ENCODE measurements at places on chromosomes 5 and 9. TPM values are rescaled to one million over a fixed set of nuclear protein-coding genes. Genes with fewer than 3 reads are reported as not detected.

IL31RA gene
- not detected for total RNA-seq

KIAA0825 gene
- 1.5 TPM for total RNA-seq

GFI1B gene
- total RNA-seq: 0.41 TPM

MAMDC4 gene
- 6.7 TPM for total RNA-seq

DDX31 gene
- 24.7 TPM for total RNA-seq

ZSWIM6 gene
- 12.7 TPM for total RNA-seq

NR6A1 gene
- total RNA-seq: 222 TPM

KIF24 gene
- total RNA-seq: 3.8 TPM

ZDHHC11B gene
- 3.1 TPM for total RNA-seq

IRX4 gene
- total RNA-seq: 9.0 TPM

- peaks cover 9% of the 10 kb centered on the region for H3K36me3 ChIP-seq
- no peak overlapping the region for H3K27ac ChIP-seq
- no peaks in the 10 kb centered on the region for H3K27me3 ChIP-seq
- no peak overlapping the region for H3K4me3 ChIP-seq
- DNase-seq: no peak
Measured at GRCh38 chr5:118956727-118957126, 31.6 kb downstream of the DTWD2 start.

DNA sequence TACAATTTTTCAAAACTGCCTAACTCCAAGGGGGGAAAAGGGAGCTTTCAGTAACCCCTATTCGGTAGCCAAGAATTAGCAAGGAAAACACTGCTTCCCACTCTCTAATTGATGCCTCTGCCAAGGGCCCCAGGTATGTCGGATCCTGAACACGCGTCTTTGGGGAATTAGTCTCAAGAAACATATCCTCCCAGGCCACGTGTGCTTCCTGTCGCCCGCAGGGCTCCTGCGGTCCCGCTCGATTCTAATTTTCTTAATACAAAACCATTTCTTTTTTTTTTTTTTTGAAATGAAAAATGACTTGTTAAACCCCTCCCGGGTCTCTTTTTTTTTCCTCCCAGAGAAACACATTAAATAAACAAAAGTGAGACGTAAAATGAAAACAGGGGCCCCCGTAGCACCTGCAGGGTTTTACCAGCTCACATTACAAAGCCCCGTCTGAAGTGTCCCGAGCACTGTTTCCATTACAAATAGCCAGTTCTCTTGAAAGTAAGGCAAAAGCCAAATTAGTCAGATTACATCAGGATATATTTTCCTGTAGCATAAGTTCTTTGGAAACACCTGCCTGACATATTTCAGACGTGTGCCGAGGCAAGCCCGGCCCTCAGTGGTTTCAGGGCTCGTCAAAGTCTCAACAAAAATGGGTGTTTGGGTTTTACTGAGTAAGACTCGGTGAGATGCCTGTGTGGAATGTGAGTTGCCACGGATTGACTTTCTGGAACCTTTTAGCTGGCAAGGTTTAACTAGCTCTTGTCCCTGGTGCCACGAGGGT is 21.5 kb downstream of the SMIM23 start:
- no peak for DNase-seq
- H3K36me3 ChIP-seq: no peaks in the 10 kb centered on the region
- no peak overlapping the region for H3K27ac ChIP-seq
- peaks cover 21% of the 10 kb centered on the region for H3K4me1 ChIP-seq
- peaks cover 2% of the 10 kb centered on the region for H3K27me3 ChIP-seq

GRCh38 chr5:158054223-158055110 is 195.5 kb upstream of the CLINT1 start:
- H3K4me1 ChIP-seq: peaks cover 6% of the 10 kb centered on the region
- no peaks in the 10 kb centered on the region for H3K27me3 ChIP-seq
- no peak for DNase-seq
- no peak overlapping the region for H3K27ac ChIP-seq

- no peaks in the 10 kb centered on the region for H3K27me3 ChIP-seq
- no peak overlapping the region for H3K27ac ChIP-seq
- H3K4me3 ChIP-seq: no peak overlapping the region
- DNase-seq: no peak
- no peaks in the 10 kb centered on the region for H3K36me3 ChIP-seq
- peaks cover 33% of the 10 kb centered on the region for H3K4me1 ChIP-seq
Measured at GRCh38 chr9:24011881-24012280, 185.8 kb upstream of the ELAVL2 start.

GRCh38 chr5:103425686-103426454 is 136.7 kb downstream of the NUDT12 start:
- H3K4me3 ChIP-seq: no peak overlapping the region
- H3K27me3 ChIP-seq: no peaks in the 10 kb centered on the region
- H3K27ac ChIP-seq: no peak overlapping the region

GRCh38 chr5:95809414-95809960 is 13.0 kb downstream of the GLRX start:
- DNase-seq: no peak
- no peak overlapping the region for H3K27ac ChIP-seq
- H3K36me3 ChIP-seq: peaks cover 8% of the 10 kb centered on the region
- H3K27me3 ChIP-seq: no peaks in the 10 kb centered on the region
- H3K4me1 ChIP-seq: peaks cover 49% of the 10 kb centered on the region

- no peak overlapping the region for H3K4me3 ChIP-seq
- DNase-seq: no peak
- H3K4me1 ChIP-seq: peaks cover 3% of the 10 kb centered on the region
- no peaks in the 10 kb centered on the region for H3K36me3 ChIP-seq
- no peaks in the 10 kb centered on the region for H3K27me3 ChIP-seq
- H3K27ac ChIP-seq: no peak overlapping the region
Measured at GRCh38 chr5:2276101-2276500, 393.4 kb upstream of the IRX4 start.

- peaks cover 24% of the 10 kb centered on the region for H3K4me1 ChIP-seq
- DNase-seq: no peak
- H3K27ac ChIP-seq: no peak overlapping the region
- H3K36me3 ChIP-seq: peaks cover 9% of the 10 kb centered on the region
Measured at GRCh38 chr5:178235588-178235974, 3.0 kb upstream of the PHYKPL start.

- H3K27ac ChIP-seq: no peak overlapping the region
- no peaks in the 10 kb centered on the region for H3K36me3 ChIP-seq
- H3K4me1 ChIP-seq: peaks cover 3% of the 10 kb centered on the region
- H3K4me3 ChIP-seq: no peak overlapping the region
- peak; percentile 28 for DNase-seq
Measured at GRCh38 chr5:110441035-110441434, 285.4 kb downstream of the TMEM232 start.

GRCh38 chr9:132923346-132923902 is 21.0 kb downstream of the TSC1 start:
- H3K4me1 ChIP-seq: no peaks in the 10 kb centered on the region
- H3K27me3 ChIP-seq: no peaks in the 10 kb centered on the region
- H3K36me3 ChIP-seq: peaks cover 56% of the 10 kb centered on the region
- no peak overlapping the region for H3K4me3 ChIP-seq
- no peak overlapping the region for H3K27ac ChIP-seq

- H3K4me1 ChIP-seq: no peaks in the 10 kb centered on the region
- no peak overlapping the region for H3K27ac ChIP-seq
- no peak overlapping the region for H3K4me3 ChIP-seq
- peaks cover 5% of the 10 kb centered on the region for H3K36me3 ChIP-seq
- H3K27me3 ChIP-seq: peaks cover 48% of the 10 kb centered on the region
Measured at GRCh38 chr9:132787748-132788159, 90.3 kb downstream of the AK8 start.

DNA sequence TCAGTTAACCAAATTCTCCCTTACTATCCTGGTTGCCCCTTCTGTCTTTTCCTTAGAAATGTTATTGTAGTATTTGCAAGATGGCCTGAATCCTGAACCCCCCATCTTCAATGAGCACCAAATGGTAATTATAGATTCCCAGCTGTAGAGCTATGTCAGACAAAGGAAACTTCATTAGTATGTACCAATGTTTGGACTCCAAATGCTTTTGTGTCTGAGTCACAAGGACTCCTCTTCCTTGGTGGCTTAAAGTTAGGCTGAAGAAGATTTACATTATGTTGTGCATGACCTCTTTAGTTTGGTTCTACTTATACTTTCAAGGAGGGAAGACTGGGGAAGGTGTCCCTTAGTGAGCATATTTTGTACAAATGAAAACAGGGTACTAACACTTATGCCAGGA is 105.9 kb upstream of the CDKN2B start:
- no peak overlapping the region for H3K27ac ChIP-seq
- H3K4me3 ChIP-seq: no peak overlapping the region
- DNase-seq: no peak
- no peaks in the 10 kb centered on the region for H3K36me3 ChIP-seq

DNA sequence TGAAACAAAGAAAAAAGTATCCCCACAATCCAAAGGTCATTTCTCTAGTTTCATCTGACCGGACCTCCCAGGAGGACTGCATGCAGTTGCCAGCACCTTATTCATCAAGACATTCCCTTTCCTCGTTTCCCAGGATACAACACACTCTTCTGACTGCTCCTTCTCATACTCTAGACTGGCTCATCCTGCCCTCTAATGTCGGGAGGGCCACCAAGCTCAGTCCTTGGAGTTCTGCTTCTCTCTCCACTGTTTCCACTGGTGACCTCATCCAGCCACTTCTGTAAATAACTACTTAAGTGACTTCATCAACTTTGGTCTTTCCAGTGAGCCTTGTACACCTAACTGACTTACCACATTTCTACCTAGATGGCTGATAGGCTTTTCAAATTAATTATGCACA is 179.1 kb downstream of the EPB41L4A start:
- no peaks in the 10 kb centered on the region for H3K36me3 ChIP-seq
- no peaks in the 10 kb centered on the region for H3K27me3 ChIP-seq
- no peak for DNase-seq

- H3K36me3 ChIP-seq: peaks cover 32% of the 10 kb centered on the region
- H3K27me3 ChIP-seq: no peaks in the 10 kb centered on the region
- peak overlapping the region; percentile 91 for H3K27ac ChIP-seq
- no peak for DNase-seq
- H3K4me3 ChIP-seq: no peak overlapping the region
Measured at GRCh38 chr9:96395964-96396363, 12.5 kb upstream of the SLC35D2 start.

- H3K4me3 ChIP-seq: no peak overlapping the region
- H3K36me3 ChIP-seq: no peaks in the 10 kb centered on the region
- H3K27me3 ChIP-seq: no peaks in the 10 kb centered on the region
- no peak overlapping the region for H3K27ac ChIP-seq
- DNase-seq: no peak
Measured at GRCh38 chr5:158619083-158619788, 480.5 kb downstream of the EBF1 start.

DNA sequence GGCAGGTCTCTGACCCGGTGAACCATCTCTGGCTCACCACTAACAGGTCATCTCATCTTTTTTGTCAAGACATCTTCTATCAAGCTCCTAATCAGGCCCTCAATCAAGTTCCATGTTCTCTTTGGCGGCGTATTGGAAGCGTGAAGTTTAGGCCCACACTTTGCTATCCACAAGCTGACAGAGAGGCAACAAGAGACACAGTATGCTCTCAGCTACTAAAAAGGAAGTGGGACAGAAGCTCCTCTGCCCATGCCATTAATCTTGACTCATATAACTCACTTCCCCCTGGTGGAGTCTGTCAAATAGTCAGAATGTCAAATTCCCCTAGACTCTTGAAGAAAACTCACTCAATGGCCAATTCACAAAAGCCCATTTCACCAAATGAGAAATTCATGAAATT is 77.6 kb upstream of the TMC1 start:
- no peak overlapping the region for H3K27ac ChIP-seq
- DNase-seq: no peak
- no peaks in the 10 kb centered on the region for H3K27me3 ChIP-seq
- H3K4me3 ChIP-seq: no peak overlapping the region
- H3K36me3 ChIP-seq: no peaks in the 10 kb centered on the region
- H3K4me1 ChIP-seq: peaks cover 14% of the 10 kb centered on the region

- DNase-seq: no peak
- no peak overlapping the region for H3K27ac ChIP-seq
- peaks cover 3% of the 10 kb centered on the region for H3K27me3 ChIP-seq
- H3K4me1 ChIP-seq: peaks cover 3% of the 10 kb centered on the region
Measured at GRCh38 chr5:5592541-5592940, 170.1 kb downstream of the ICE1 start.

GRCh38 chr9:69671311-69671878 is 776 bp downstream of the APBA1 start:
- H3K27ac ChIP-seq: no peak overlapping the region
- DNase-seq: no peak
- no peaks in the 10 kb centered on the region for H3K36me3 ChIP-seq
- H3K4me3 ChIP-seq: peak overlapping the region; percentile 62

DNA sequence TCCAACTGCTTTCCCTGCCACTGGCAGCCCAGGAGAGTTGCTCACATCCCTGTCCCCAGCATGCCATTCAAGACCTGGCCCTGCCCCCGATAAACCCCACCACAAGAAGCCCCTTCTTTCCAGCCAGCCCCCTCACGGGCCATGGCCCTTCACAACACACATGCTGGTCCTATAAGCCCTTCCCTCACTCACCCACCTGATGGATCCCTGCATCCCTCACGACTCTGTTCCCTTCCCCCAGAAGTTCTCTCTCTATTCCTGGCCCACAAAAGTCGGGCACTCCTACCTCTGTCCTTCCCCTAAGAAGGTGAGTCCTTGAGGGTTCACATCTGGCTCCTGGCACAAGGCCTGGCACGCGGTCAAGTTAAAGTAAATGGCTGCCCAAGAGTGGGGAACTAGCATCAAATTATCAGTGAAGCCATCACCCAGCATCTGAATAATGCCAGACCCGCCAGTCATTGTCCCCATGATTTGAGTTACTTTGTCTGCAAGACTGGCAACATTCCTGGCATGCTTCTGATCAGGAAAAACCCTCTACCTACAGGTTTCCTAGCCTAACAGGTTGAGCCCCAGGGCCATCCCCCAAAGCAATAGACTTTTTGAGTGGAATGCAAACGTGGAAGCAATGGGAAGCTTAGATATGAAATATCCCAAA is 65.9 kb downstream of the CRB2 start:
- H3K27me3 ChIP-seq: no peaks in the 10 kb centered on the region
- H3K4me3 ChIP-seq: no peak overlapping the region
- 0 out of 2 replicates have a peak, but pooled peaks cover 2% of the 10 kb centered on the region for H3K36me3 ChIP-seq
- peak overlapping the region; percentile 48 for H3K27ac ChIP-seq
- no peak for DNase-seq

GRCh38 chr5:36944607-36945225 is 68.1 kb downstream of the NIPBL start:
- no peak for DNase-seq
- H3K4me1 ChIP-seq: peaks cover 32% of the 10 kb centered on the region
- no peaks in the 10 kb centered on the region for H3K27me3 ChIP-seq
- H3K27ac ChIP-seq: peak overlapping the region; percentile 42
- no peak overlapping the region for H3K4me3 ChIP-seq

DNA sequence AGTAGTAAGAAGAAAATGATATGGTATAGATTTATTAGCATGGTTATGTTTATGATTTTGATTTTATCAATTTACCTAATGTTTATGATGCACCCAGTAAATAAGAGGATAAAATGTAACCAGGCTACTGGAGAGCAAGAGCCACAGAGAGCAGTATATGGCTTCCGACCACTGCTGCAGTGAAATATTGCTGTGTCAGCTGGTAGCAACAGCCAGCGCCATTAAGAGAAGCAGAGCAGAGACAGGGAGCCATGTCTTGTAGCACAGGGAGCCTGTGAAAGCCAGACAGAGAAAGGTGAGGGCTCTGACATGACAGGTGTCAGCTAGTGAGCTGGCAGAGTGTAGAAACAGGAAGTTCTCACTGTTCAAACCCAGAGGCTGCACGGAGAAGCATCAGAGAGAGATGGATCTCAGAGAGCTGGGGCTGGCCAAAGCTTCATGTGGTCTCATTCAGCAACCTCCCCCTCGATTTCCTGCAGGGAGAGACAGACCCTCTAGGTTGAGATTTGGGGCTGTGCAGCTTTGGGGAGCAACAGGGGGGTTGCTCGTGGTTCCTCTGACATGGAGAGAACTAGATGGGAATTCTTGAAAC is 202.1 kb downstream of the MED10 start:
- H3K36me3 ChIP-seq: no peaks in the 10 kb centered on the region
- H3K4me3 ChIP-seq: no peak overlapping the region
- DNase-seq: no peak
- H3K27me3 ChIP-seq: peaks cover 2% of the 10 kb centered on the region
